Stimulated activated CD4-positive, alpha-beta T cell treated with anti-CD3 and anti-CD28 coated beads, Interleukin-4, amount 100 ng/mL, for 4 hours (primary cell): ENCODE measurements at places on chromosomes 13 and 19.
A peak's percentile ranks its signal among the peaks of the same experiment; 100 is the strongest.

DNA sequence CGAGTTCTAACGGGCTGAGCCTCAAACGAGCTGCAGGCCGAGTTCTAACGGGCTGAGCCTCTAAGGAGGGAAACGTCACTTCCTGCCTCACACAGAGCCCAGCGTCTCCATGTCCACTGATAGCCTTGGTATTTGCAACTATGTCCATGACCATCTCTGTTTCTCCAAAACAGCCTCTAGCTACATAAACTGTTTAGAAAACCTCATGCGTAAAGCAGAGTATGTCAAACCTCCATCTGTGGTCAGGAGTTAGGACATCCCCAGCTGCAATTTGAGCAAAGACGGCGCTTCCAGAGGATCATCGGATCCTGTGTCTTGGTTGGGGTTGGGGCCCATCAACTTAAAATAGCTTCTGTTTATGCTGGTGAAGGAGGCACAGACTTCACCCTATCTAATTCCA is 20.8 kb downstream of the RASA3 start:
- no peak for DNase-seq

GRCh38 chr19:49114630-49115363 is 627 bp downstream of the LIN7B start:
- peak; percentile 53 for DNase-seq

- no peak for DNase-seq
Measured at GRCh38 chr13:105598529-105598928, 936.9 kb downstream of the EFNB2 start.

DNA sequence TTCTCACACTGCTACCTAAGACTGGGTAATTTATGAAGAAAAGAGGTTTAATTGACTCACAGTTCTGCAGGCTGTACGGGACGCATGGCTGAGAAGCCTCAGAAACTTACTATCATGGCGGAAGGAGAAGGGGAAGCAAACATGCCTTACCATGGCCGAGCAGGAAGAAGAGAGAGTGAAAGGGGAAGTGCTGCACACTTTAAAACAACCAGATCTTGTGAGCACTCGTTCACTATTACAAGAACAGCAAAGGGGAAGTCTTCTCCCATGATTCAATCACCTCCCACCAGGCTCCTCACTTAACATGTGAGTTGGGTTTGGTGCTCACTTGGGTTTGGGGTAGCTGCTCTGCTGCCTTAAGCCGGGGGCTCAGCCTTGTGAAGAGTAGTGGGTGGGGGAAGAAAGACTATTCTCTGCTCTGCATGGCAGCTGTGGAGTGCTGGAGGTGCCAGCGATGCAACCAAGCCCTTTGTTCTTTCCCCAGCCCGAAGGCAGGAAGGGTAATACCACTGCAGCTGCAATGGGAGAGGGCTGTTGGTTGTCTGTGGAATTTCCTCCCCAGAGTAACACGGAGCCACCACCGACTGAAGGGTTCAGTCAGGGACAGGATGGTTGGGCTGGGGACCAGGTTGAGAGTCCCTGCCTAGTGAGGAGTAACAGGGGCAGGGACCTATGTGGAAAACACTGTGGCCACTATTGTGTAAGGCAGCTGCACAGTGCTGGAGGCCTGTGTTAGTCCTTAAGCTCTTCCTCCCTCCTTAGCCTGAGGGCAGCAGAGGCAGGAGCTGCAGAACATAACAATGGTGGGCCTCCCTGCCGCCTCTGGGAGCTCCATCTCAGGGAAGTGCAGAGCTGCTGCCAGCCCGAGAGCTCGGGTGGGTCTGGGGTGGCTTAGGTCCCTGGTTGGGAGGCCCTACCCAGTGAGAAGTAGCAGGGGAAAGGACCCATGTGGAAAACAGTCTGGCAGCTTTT is 1262.5 kb downstream of the EFNB2 start:
- no peak for DNase-seq

DNA sequence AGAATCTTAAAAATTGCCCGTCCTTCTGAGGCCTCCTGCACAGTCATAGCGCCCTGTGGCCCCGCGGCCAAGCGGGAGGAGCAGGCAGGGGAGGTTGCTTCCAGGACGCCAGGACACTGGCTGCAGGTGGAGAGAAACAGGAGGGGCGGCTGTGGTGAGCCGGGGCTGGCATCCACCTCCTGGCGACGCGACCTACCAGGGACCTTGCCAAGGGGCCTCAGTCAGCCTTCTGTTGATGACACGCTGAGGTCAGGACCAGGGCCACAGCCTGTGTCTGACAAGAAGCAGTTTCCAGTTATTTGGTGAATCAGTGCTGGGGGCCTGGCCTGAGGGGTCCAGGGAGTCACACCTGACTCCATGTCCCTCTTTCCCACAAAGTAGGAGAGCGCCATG is 13.3 kb upstream of the MKNK2 start:
- no peak for DNase-seq

DNA sequence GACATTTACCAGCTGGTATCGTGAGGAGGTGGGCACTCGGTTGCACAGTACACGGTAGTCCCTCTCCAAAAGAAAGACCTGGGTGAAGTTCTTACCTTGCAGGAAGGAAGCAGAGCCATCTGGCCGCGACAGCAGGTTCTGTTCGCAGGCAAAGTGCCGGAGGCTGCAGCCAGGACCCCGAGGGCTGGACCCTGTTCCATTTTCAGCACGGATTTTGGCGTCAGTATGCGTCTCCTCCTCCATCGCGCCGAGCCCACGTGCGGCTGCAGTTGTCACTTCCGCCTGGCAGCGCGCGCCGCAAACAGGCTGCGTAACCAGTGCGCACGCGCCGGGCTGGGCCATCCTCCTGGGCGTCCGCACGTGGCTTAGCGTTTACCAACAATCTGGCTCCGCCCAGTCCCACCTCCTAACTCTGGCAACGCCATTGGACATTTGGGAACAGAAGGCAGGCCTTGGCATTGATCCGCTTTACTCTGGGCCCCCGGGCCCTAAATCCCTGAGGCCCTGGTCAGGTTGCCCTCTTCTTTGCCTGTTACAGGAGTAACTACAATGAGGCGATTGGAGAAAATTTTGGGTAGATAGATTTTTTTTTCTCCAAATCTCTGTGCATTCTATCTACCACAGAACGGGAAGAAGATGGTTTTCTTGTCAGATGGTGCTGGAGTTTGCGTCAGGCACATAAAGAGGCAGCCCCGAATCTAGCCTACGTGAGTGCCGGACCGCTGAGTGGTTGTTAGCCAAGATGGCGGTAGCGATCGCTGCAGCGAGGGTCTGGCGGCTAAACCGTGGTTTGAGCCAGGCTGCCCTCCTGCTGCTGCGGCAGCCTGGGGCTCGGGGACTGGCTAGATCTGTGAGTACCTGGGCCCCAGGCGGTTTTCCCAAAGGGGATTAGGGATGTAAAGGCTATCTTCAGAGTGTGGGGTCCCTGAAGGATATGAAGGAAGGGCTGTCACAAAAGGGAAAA is at the start of the genes BCKDHA and EXOSC5:
BCKDHA (plus strand) TSS at position 733 of the 964 bp plus-strand sequence; CDS start at position 743, 10 bp downstream.
EXOSC5 (minus strand) TSS at position 274 of the 964 bp plus-strand sequence; CDS start at position 243, 31 bp downstream.
- peak; percentile 97 for DNase-seq

DNA sequence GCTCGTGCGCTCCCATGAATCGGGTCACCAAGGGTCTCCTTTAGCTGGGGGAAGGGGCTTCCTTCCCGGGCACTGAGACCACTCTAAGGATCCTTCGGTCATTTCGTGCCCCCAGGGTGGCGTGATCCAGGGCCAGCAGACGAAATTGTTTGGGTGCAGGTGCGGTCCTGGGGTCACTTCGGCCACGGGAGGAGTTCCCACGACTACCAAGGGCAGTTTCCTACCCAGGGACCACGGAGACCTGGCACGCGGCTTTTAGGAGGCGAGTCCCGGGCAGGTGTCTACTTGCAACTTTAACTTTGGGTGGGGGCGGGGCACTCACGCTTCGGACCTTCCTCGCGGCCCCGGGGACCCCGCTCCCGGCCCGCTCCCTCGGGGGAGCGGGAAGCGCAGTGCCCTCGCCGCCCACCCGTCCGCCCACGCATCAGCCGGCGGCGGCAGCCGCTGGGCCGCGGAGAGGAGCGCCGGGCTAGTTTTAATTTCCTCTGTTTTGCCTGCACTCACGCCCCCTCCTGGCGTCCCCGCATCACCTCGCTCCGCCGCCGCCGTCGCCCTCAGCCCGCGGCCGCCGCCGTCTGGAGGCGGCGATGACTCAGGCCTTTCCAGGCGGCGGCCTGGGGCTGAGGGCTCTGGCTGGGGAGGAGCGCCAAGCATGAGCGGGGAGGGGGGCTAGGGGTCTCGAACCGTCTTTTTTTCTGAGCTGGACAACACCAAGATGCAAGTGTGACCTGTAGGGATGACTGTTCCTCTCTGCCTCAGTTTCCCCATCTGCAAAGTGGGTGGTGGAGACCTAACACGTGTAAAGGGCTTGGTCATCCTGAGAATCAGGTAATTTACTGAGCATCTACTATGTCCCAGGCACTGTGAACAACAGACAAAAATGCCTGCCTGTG is 21.8 kb downstream of the OLFM2 start:
- peak; percentile 85 for DNase-seq

- DNase-seq, result peak; percentile 20
Measured at GRCh38 chr13:98998831-98999638, 21.2 kb upstream of the DOCK9 start.

GRCh38 chr19:42143341-42144234 is 11.3 kb upstream of the POU2F2 start:
- no peak for DNase-seq

DNA sequence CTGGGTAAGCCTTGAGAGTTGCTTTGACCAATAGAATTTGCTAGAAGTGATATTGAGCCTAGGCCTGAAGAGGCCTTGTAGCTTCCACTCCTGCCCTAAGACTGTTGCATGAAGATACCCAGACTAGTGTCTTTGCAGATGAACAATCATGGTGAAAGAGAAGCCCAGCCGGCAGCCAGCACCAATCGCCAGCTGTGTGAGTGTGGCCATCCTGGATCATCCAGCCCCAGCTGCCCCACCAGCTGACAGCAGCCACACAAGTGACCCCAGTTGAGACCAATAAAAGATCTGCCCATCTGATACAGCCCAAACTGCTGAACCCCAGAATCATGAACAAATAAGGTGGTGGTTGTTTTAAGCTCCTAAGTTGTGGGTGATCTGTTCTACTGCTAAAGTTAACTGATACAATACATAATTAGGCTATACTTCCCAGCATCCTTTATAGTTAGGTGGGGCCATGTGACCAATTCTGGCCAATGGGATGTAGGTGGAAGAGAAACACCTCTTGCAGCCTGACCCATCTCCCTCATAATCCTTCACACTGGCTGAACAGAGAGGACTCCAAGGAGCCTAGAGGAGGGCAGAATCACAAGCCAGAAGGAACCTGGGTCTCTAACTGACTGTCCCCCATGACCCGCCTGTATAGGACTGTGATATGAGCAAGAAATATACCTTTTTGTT is 9.4 kb upstream of the ZNF428 start:
- DNase-seq, result no peak

GRCh38 chr13:98147521-98147920 is 4.6 kb downstream of the FARP1 start:
- no peak for DNase-seq

DNA sequence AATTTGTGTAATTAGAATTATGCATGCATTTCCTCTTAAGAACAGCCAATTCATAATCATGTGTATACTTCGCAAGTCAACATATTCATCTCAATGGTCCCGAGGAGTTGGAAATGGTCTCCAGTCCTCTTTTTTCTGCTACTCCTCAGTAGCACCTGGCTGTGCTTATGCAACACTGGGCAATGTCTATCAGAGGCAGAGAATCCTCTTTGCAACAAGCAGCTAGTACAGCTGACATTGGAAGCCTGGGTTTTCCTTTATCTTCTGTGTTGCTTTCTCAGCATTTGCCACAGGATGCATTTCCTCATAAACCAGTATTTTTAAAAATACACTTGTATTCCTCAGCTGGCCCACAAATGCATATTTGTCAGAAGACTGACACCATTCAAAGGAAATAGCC is 405.3 kb upstream of the GPC6 start:
- DNase-seq, result no peak

DNA sequence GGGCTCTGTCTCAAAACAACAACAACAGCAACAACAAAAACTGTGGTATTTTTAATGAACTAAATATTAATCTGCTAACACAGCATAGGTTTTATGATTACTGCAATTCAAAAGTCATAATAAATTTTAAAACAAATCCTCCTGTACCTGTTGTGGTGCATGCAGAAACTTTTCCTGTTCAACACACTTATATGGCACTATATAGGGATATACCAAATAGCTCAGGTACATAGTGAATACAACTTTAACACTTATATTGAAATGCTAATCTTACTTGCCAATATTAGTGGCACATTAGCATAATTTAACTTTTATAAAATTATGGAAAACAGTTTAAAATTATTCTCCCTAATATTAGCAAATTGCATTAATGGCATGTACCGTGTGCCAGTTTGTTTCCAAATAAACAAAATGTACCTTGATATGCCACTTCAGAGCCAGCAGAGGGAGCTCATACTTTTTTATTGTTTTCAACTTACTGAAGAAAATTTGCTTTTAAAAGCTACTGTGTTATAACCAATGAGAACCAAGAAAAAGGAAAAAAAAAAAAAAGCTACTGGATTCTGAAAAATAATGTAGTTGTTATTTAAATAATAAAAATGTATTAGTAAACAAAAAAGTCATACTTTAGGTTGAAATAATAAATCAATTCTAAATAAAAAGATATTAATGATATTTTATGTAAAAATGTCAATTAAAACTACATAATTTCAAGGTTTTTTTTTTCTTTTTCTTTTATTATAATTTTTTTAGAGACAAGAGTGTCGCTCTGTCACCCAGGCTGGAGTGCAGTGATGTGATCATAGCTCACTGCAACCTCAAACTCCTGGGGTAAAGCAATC is 18.0 kb upstream of the RBM26 start:
- DNase-seq, result no peak

GRCh38 chr19:54317965-54318240 is 4.9 kb upstream of the LILRA5 start:
- DNase-seq, result no peak

DNA sequence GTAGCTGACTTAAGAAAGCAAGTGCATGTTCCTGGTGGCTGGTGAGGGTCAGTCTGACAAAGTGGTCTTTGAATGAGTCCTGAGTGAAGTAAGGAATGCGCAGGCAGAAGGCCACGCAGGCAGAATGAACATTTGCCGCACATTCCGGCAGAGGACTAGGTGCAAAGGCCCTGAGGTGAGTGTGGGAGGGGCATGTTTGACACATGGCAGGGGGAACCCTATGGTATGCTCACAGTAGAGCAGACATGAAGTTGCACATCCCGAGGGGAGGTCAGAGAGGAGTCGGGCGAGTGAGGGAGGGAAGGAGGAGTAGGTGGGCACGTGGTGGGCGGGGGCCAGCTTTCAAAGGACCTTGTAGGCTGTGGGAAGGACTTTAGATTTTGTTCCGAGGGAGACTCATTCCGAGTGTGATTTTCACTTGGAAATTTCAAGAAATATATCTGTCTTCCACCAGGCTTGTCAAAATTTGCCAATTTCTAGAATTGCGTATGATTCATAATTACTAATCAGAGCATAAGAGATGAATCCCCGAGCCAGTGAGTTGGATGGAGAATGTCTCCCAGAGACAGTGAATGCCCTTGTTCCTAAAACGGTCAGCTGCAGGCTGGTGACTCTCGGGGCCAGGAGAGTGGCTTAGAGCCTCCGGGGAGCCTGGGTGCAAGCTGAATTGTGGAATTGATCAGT is 40.3 kb downstream of the ERICH6B start:
- no peak for DNase-seq

DNA sequence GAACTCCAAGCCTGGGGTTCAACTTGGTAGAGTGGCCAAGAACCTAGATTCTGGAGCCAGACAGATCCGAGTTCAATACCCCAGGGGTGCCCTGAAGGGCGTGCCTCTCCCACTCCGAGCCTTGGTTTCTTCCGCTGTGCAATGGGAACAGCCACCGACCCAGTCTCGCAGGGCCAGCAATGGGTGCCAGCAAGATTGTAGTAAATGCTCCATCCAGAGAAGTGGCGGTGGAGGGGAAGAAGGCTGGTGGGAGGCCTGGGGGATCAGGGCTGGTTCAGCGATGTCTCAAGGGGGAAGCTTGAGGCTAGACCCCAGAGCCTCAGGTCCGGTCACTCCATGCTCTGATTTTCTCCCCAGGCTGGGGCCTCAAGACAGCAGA is 4.5 kb downstream of the WIZ start:
- DNase-seq, result no peak

- DNase-seq, result no peak
Measured at GRCh38 chr19:31838163-31838815, 489.1 kb upstream of the TSHZ3 start.
